ENCODE measurements at places on chromosomes 7 and 10. TPM values are rescaled to one million over a fixed set of nuclear protein-coding genes. Genes with fewer than 3 reads are reported as not detected.

Gene TCF7L2
- total RNA-seq, result 16.3 TPM

Gene UNCX
- total RNA-seq, result not detected

Gene STK17A
- 10.7 TPM for total RNA-seq

Gene WNT2
- total RNA-seq, result 0.93 TPM

Gene CYP2C18
- 89.9 TPM for total RNA-seq

Gene CDC14C
- not detected for total RNA-seq

Gene SPDYE3
- total RNA-seq, result not detected

Gene FBXL13
- not detected for total RNA-seq

Gene TMEM106B
- total RNA-seq, result 31.8 TPM

Gene NACAD
- 0.42 TPM for total RNA-seq

Gene AVPI1
- total RNA-seq, result 17.9 TPM

Gene NPY4R
- not detected for total RNA-seq

Gene LBX1
- not detected for total RNA-seq

Gene FAM24B
- 0.43 TPM for total RNA-seq

Gene MBLAC1
- total RNA-seq, result 0.81 TPM

Gene MYPN
- not detected for total RNA-seq

Gene HK1
- total RNA-seq, result 4.2 TPM

Gene RADIL
- total RNA-seq, result not detected

Gene SUFU
- 4.5 TPM for total RNA-seq

Gene TMEM213
- not detected for total RNA-seq

Gene AZGP1
- 1,671 TPM for total RNA-seq

Gene STK32C
- total RNA-seq, result 3.5 TPM

Gene POLR2J2
- 0.50 TPM for total RNA-seq

Gene SLC26A4
- total RNA-seq, result 0.68 TPM

Gene TSPAN13
- 10.6 TPM for total RNA-seq

Gene HYAL4
- not detected for total RNA-seq

Gene SDK1
- 0.98 TPM for total RNA-seq

Gene SLC29A4
- total RNA-seq, result 7.7 TPM

Gene PAPOLB
- total RNA-seq, result not detected

Gene HTR7
- 0.19 TPM for total RNA-seq

Gene PPIF
- 87.6 TPM for total RNA-seq

Gene PTF1A
- not detected for total RNA-seq

Gene CAMK2B
- 2.9 TPM for total RNA-seq

Gene CRPPA
- total RNA-seq, result 3.3 TPM

Gene CEP55
- 0.16 TPM for total RNA-seq

Gene GNGT1
- total RNA-seq, result not detected

Gene TCAF2
- 7.0 TPM for total RNA-seq

Gene CLEC5A
- 0.86 TPM for total RNA-seq

Gene CALHM3
- total RNA-seq, result not detected

Gene DENND10
- 24.0 TPM for total RNA-seq

Gene NUTM2E
- not detected for total RNA-seq

Gene KLF14
- not detected for total RNA-seq

Gene MYO3A
- not detected for total RNA-seq

Gene A1CF
- 101 TPM for total RNA-seq

Gene DBF4
- 7.6 TPM for total RNA-seq

Gene PDGFA
- total RNA-seq, result 2.3 TPM

Gene NEBL
- 1.5 TPM for total RNA-seq

Gene CCDC172
- total RNA-seq, result not detected

Gene CNPY1
- total RNA-seq, result not detected

Gene MMP21
- not detected for total RNA-seq

Gene GPR85
- total RNA-seq, result 0.06 TPM

Gene VCL
- total RNA-seq, result 58.9 TPM

Gene SLC13A4
- 0.25 TPM for total RNA-seq

Gene ASZ1
- total RNA-seq, result not detected

Gene HOXA5
- 0.18 TPM for total RNA-seq

Gene PRTFDC1
- total RNA-seq, result 2.0 TPM
